Head of caudate nucleus (tissue), 42 donors: ENCODE measurements at places on chromosomes 2 and 18.

- DNase-seq: no peak
Measured at GRCh38 chr2:10810202-10811161, 2.1 kb downstream of the PDIA6 start.

DNA sequence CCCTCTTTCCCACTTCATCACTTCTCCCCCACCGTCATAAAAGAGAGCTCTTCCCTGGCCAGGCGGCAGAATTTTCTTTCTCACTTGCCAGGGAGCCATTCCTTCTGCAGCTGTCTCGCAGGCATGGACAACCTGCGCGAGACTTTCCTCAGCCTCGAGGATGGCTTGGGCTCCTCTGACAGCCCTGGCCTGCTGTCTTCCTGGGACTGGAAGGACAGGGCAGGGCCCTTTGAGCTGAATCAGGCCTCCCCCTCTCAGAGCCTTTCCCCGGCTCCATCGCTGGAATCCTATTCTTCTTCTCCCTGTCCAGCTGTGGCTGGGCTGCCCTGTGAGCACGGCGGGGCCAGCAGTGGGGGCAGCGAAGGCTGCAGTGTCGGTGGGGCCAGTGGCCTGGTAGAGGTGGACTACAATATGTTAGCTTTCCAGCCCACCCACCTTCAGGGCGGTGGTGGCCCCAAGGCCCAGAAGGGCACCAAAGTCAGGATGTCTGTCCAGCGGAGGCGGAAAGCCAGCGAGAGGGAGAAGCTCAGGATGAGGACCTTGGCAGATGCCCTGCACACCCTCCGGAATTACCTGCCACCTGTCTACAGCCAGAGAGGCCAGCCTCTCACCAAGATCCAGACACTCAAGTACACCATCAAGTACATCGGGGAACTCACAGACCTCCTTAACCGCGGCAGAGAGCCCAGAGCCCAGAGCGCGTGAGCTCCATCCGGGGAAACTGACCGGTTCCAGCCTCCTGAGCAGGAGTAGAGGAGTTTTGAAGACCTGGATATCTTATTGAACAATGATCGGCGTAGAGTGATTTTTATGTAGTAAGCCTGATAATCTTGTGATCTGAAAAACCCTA, at the start of gene MSGN1:
MSGN1 (plus strand) TSS at position 65 of the 850 bp plus-strand sequence; CDS start at position 124, 59 bp downstream.
- no peak for DNase-seq

GRCh38 chr18:77177009-77177408, 44.4 kb upstream of the MBP start:
- DNase-seq: no peak

- DNase-seq: no peak
Measured at GRCh38 chr2:202758604-202759003, 113.0 kb downstream of the ICA1L start.
